ENCODE measurements at places on chromosomes 1 and 21. TPM values are rescaled to one million over a fixed set of nuclear protein-coding genes. Genes with fewer than 3 reads are reported as not detected.

Gene SH3D21
- 16.9 TPM for total RNA-seq

Gene CHIA
- total RNA-seq, result not detected

Gene PDE4DIP
- 15.7 TPM for total RNA-seq

Gene TAS1R1
- total RNA-seq, result not detected

Gene CRNN
- total RNA-seq, result not detected

Gene TESK2
- total RNA-seq, result 6.2 TPM

Gene SMYD2
- 8.6 TPM for total RNA-seq

Gene ARHGEF19
- total RNA-seq, result 18.5 TPM

Gene PLPP3
- total RNA-seq, result 26.7 TPM

Gene AMIGO1
- 3.6 TPM for total RNA-seq

Gene RNU1-2
- total RNA-seq, result 2,051 TPM

Gene FAM177B
- total RNA-seq, result not detected

Gene RPTN
- total RNA-seq, result not detected

Gene ITLN2
- 2.4 TPM for total RNA-seq

Gene NUP210L
- not detected for total RNA-seq

Gene FGR
- not detected for total RNA-seq

Gene ZSWIM5
- total RNA-seq, result 3.4 TPM

Gene TNFRSF8
- 3.2 TPM for total RNA-seq

Gene HAO2
- 0.61 TPM for total RNA-seq

Gene PDPN
- total RNA-seq, result 199 TPM

Gene TCHH
- not detected for total RNA-seq

Gene FAM72A
- 10.5 TPM for total RNA-seq

Gene CCDC181
- 2.9 TPM for total RNA-seq

Gene CCDC24
- 11.8 TPM for total RNA-seq

Gene SEC16B
- total RNA-seq, result 0.70 TPM

Gene VWA5B1
- total RNA-seq, result not detected

Gene CLDN19
- total RNA-seq, result 12.5 TPM

Gene OR13G1
- not detected for total RNA-seq

Gene IFNAR2
- 14.4 TPM for total RNA-seq

Gene SPRR1A
- not detected for total RNA-seq

Gene AUNIP
- 22.2 TPM for total RNA-seq

Gene GBP6
- total RNA-seq, result not detected

Gene FCRL5
- total RNA-seq, result 1.1 TPM

Gene INSRR
- total RNA-seq, result not detected

Gene OR6P1
- not detected for total RNA-seq

Gene PCP4
- 0.77 TPM for total RNA-seq

Gene FHAD1
- 1.9 TPM for total RNA-seq

Gene CFHR2
- total RNA-seq, result not detected

Gene RHCE
- total RNA-seq, result 0.26 TPM

Gene CFAP126
- total RNA-seq, result not detected

Gene RGS8
- total RNA-seq, result 0.07 TPM

Gene BPNT1
- total RNA-seq, result 13.6 TPM

Gene RAB3B
- 30.6 TPM for total RNA-seq

Gene ZNF697
- total RNA-seq, result 17.9 TPM

Gene MYOG
- not detected for total RNA-seq

Gene OLIG2
- 2.0 TPM for total RNA-seq

Gene TDRD5
- 0.33 TPM for total RNA-seq

Measured in H9 (cell line).